ENCODE measurements at places on chromosomes 7 and 10.

GRCh38 chr10:104429846-104430245 lies 76.2 kb downstream of the CFAP58 start:
- DNase-seq, result no peak

DNA sequence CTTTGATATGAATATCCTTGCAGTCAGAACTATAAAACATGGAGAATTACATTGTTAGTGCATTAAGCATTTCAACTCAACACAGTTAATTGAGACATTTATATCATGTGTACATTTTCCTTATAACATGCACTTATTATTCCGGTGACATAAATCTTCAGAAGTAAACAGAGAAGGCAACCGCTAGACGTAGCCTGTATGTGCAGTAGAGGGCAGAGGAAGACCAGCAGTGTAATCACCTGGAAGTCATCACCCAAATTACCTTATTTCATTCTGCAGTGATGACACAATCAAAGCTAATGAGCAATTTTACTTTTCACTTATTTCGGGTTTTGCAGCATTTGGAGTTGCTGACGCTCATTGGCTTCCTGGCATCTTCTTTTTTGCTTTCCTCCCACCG lies 394.6 kb downstream of the SDK1 start:
- DNase-seq, result no peak

GRCh38 chr10:132939957-132940790 lies 2.2 kb downstream of the CFAP46 start:
- peak; percentile 85 for DNase-seq

- DNase-seq, result no peak
Measured at GRCh38 chr7:42494199-42494710, 257.2 kb upstream of the GLI3 start.

- DNase-seq, result no peak
Measured at GRCh38 chr7:31056775-31057346, 4.8 kb downstream of the ADCYAP1R1 start.

DNA sequence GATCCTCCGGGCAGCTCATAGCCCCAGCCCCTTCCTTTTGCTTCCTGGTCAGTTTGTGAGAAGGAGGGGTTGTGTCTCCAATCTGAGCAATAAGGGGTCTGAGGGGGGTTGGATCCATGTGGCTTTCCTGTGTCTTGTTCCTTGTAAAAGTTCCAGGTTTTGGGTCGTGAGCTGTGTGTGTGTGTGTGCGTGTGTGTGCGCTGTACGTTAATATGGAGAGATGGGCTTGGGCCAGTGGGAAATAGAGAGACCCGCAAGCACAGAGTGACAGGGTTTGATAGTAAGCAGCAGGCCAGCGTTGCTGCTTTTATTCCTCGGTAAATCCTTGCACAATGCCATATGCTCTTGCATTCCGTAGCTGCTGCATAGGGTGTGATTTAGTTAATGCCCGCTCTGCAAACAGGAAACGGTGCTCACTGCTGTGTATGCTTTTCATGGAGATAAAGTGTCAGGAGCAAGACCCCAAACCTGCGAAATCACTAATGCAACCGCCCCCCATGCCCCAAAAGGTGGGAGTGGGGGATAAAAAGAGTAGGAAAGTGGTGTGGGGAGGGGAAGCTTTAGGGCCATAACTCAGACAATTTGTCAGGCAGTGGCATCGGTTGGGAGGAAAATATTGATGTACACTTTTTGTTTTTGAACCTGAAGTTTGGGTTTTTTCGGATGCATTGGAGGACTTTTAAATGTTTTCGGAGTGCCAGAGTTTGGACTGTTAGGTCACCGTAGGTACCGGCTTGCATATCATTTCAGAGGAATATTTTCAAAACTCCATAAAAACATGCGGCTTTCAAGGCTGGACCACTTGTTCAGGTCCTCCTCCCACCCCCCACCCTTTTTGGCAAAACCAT lies 108.7 kb downstream of the TCF7L2 start:
- no peak for DNase-seq

DNA sequence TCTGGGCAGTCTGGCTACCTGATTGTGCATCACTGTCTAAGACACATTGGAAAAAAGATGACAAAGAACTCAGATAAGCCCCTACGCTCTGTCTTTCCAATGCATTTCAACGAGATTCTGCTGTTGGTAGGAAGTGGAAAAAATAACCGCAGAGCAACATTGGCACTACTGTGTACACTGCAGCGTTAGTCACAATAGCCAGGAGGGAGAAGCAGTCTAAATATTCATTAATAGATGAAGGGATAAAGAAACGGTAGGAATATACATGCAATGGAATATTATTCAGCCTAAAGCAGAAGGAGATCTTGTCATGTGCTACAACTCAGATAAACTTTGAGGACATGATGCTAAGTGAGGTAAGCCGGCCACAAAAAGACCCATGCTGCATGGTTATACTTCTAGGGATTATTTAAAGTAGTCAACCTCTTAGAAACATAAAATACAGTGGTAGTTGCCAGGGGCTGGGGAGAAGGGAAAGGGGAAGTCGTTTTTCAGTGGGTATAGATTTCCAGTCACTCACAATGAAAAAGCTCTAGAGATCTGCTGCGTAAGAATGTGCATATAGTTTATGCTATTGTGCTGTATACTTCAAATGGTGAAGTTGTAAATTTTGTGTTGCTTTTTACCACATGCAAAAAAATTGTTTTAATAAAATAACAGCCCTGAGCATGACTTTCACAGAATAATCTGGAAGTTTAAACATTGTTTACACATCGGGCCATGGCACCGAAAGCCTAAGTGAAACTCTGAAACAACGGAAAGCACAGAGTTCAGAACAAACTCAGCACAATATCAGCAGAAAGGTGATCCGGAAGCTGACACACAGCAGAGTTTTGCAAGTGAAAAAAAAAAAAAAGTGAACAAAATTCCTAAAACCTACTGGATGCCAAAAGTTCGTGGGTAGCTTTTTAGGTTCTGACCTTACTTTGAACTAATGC lies 40.1 kb downstream of the ELMO1 start:
- DNase-seq, result no peak

DNA sequence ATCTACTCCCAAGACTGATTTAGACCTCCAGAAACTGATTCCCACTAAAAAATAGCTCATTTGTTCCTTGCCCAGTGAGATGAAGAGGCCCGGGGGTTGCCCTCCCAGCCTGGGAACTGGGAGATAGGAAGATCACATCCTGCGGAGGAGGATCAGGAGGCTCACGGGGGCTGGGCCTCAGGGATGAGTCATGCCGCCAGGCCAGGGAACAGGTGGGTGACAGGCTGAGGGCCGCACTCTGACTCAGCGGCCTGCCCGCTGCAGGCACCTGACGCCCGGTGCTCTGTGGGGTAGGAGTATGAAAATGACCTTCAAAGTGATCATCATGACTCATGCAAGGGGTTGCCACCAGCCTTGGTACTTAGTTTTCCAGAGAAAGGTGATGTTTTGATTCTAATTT lies 104.5 kb upstream of the ZPBP start:
- peak; percentile 44 for DNase-seq

- DNase-seq, result no peak
Measured at GRCh38 chr7:158746957-158747356, 42.4 kb upstream of the NCAPG2 start.

DNA sequence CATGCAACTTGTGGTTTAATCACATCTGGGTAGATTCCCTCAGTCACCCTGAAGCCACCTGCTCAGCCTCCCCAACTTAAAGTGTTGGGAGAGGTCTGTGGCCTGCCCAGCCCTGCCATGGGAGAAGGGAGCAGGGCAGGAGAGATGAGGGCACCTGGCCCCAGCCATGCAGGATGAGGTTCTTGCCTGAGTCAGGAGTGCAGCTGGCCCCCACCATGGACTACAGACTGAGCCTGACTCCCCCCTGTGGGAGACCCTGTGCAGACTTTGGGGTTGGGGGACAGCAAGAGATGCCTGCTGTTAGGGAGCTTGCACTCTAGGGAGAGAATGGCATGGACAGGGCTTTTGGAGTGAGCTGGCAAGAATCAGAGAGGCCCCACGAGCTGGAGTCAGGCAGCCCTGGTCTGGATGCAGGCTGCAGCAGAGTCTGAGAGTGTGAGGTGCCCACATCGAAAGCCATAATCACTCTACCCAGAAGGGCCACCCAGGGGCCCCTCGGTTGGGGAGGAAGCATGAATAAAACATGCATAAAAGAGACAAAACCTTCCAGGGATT lies 34.7 kb upstream of the DPYSL4 start:
- DNase-seq, result peak; percentile 9

DNA sequence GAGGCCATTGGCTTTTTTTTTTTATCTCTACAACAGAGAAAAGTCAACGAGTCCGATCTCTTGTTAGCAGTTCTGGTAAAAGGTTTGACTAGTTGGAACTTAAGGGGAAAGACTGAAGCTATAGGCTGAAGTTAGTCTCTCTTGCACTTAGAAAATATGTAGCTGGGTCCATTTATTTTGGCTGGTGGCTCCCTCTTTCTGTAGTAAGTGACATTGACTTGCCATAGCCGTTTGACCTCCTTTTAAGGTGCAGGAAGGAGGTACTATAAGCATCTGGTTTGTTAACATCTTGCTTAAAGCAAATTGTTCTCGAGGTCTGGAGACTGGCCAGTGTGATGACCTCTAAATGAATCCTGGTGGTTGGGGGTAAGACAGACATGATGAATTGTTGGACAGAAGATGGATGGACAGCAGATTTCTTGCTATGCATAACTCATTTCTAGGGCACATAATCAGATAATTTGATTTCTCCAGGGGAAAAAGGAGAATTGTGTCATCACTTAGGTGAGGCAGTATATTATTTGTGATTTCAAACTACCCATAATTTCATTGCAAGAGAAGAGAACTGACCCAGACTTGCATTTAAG lies 356.3 kb upstream of the GALNT17 start:
- no peak for DNase-seq

DNA sequence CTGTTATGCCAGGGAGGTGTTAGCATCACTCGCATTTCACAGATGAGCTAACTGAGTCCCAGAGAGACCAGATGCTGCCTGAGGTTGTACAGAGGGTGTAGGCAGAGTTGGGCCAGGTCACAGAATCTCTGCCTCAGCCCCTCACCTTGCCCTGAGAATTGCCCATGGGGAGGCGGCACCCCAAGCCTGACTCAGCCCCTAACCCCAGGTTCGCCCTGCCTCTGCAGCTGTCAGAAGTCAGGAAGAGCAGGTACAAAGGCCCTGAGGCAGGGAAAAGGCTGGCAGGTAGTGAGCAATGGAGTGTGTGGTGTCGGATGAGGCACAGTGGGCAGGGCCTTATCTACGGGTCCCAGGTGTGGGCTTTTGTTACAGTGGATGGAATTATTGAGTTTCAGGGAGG lies 79.4 kb downstream of the MYL10 start:
- DNase-seq, result peak; percentile 3

DNA sequence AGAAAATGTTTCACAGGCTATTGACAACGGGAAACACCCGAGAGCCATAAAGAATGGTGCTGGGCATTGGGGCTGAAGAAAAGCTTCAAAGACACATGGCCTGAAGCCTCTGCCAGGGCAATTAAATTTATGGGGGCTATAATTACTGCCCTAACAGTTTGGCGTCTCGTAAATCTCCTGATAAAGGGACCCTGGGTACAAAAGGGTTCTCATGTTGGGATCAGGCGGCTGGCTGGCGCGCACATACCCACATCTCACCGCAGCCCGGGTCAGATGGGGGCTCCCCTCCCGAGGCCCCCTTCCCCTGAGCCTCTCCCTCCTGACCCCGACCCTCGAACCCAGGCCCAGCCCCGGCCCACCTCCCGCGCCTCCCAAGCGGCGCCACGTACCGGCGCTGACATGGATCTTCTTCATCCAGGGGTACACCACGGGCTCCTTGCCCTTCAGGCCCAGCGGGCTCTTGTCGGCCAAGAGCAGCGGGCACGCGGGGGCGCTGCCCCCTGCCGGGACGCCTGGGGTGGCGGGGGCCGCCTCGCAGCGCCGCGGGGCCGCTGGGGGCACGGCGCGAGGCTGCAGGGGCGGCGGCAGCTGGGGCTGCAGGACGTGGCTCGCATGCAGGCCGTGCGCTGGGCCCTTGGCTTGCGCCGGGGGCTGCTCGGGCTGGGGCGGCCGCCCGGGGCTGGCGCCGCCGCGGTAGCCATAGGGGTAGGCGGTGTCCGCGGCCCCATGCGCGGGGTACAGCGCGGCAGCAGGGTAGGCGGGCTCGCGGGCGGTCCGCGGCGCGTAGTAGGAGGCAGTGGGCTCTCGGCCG lies 623 bp downstream of the HOXA4 start:
- DNase-seq, result no peak

DNA sequence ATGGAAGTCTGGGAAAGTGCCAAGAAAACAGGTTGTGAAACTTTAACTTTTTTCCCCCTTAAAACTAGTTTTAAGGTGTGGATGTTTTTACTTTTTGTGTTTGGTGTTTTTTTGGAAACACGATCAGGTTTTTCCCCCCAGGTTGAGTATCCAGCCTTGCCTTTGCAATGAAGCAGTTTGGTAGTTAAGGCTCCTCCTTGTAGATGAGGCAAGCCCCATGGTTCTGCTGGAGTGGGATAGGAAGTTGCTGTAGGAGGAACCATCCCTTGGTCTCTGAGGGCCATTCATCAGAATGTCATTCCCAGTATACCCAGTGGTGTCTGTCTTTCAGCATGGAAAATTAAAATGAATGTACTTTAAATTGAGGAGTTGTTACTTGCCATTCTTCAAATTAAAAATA lies 2.7 kb downstream of the CUL1 start:
- DNase-seq, result no peak

GRCh38 chr10:88995156-88995876 lies 4.7 kb downstream of the FAS start:
- no peak for DNase-seq

DNA sequence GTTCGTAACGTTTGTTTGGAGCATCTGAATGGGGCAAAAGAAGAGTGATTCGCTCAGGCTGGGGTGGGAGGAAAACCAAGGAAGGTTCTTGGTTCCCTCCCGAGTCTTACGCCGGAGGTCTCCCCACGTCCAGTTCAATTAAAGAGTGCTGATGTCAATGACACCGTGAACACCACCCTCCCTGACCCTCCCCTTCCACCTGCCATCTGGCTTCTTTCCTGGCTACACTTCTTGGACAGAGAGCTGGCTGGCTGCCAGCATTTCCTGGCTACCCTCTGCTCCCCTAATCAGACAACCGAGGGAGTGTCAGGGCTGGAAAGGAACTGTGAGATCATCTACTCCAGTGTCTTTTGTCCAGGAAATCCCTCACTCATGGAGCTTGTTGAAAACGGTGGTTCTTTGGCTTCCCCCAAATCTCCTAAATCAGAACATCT lies 24.1 kb upstream of the FFAR4 start:
- peak; percentile 58 for DNase-seq

- DNase-seq, result no peak
Measured at GRCh38 chr7:84638339-84638697, 443.7 kb upstream of the SEMA3A start.

DNA sequence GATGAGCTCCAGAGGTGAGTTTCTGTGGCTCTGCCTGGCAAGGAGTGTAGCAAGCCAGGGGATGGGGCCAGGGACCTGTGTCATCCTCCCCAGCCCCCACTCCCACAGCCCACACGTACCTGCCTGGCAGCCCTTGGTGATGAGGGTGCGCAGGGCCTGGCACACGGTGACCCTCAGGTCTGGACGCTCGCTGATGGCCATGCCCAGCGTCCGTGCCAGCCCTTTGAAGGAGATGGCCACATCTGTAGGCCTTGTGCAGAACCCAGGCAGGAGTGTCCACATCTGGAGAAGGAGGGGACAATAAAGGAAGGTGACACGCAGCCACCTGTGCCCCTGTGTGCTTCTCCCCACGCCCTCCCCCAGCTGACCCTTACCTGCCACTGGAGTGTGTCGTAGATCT lies 27.7 kb downstream of the RRP12 start:
- no peak for DNase-seq
